PC-9 (cell line): ENCODE measurements at places on chromosomes 6 and 20. TPM values are rescaled to one million over a fixed set of nuclear protein-coding genes. Genes with fewer than 3 reads are reported as not detected.

The CALHM5 gene
- not detected in 2 replicates for total RNA-seq

The PNPLA1 gene
- total RNA-seq: 0.17 TPM in 1 of 2 replicates, not detected in the other

The SPATA25 gene
- 5.2 and 6.3 TPM in 2 replicates for total RNA-seq

The FOXA2 gene
- not detected in 2 replicates for total RNA-seq

The ARMH2 gene
- total RNA-seq: not detected in 2 replicates

The PSMG4 gene
- total RNA-seq: 33.8 and 47.6 TPM in 2 replicates

The XKR7 gene
- not detected in 2 replicates for total RNA-seq

The LY6G6F gene
- not detected in 2 replicates for total RNA-seq

The MUCL3 gene
- total RNA-seq: not detected in 2 replicates

The PRL gene
- not detected in 2 replicates for total RNA-seq

The KIF13A gene
- total RNA-seq: 48.6 and 52.2 TPM in 2 replicates

The DEFB126 gene
- total RNA-seq: not detected in 2 replicates

The LIN28B gene
- total RNA-seq: not detected in 2 replicates

The NKAPL gene
- not detected in 2 replicates for total RNA-seq

The CHRNA4 gene
- not detected in 2 replicates for total RNA-seq

The ENTPD6 gene
- total RNA-seq: 75.5 and 80.4 TPM in 2 replicates

The TMEM244 gene
- total RNA-seq: not detected in 2 replicates

The SASH1 gene
- 32.9 and 35.5 TPM in 2 replicates for total RNA-seq

The SIGLEC1 gene
- total RNA-seq: 0.13 TPM in 1 of 2 replicates, not detected in the other

The SLC22A16 gene
- total RNA-seq: not detected in 2 replicates

The TAGAP gene
- 0.23 TPM in 1 of 2 replicates, not detected in the other for total RNA-seq

The DLGAP4 gene
- total RNA-seq: 62.6 and 63.0 TPM in 2 replicates

The C6orf132 gene
- total RNA-seq: 49.8 and 53.9 TPM in 2 replicates
